ENCODE measurements at places on chromosomes 12 and 14. TPM values are rescaled to one million over a fixed set of nuclear protein-coding genes. Genes with fewer than 3 reads are reported as not detected.

GRCh38 chr12:9706086-9706685, 26.7 kb downstream of the CLECL1 start:
- no peaks in the 10 kb centered on the region for H3K27me3 ChIP-seq
- H3K27ac ChIP-seq = peak overlapping the region; percentile 42
- peaks cover 56% of the 10 kb centered on the region for H3K4me1 ChIP-seq
- H3K4me3 ChIP-seq = peak overlapping the region; percentile 19

GRCh38 chr12:128004383-128004938, 262.5 kb upstream of the TMEM132C start:
- H3K4me1 ChIP-seq = no peaks in the 10 kb centered on the region
- no peak for DNase-seq
- no peak overlapping the region for H3K4me3 ChIP-seq

DNA sequence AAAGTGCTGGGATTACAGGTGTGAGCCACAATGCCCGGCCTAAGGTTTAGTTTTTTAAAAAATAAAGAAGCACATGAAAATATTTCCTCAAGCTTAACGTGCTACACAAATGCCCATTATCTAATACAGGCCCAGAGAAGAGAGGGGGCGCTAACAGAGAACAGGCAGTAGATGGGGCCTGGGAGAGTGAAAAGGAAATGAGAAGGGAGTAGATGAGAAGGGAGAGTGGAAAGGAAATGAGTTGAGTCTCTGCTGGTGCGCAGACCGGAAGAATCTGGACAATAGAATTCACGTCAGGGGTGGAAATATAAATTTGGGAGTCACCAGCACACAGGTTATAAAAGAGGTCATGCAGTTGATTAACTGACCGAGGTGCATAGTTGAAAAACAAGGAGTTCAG, 10.7 kb downstream of the PXN start:
- no peaks in the 10 kb centered on the region for H3K27me3 ChIP-seq
- peaks cover 58% of the 10 kb centered on the region for H3K4me1 ChIP-seq
- peaks cover 26% of the 10 kb centered on the region for H3K36me3 ChIP-seq

- no peak overlapping the region for H3K27ac ChIP-seq
- no peak overlapping the region for H3K4me3 ChIP-seq
- H3K36me3 ChIP-seq = no peaks in the 10 kb centered on the region
- no peak for DNase-seq
These were observed 308.4 kb downstream of the BCL11B start for GRCh38 chr14:98963610-98964009.

DNA sequence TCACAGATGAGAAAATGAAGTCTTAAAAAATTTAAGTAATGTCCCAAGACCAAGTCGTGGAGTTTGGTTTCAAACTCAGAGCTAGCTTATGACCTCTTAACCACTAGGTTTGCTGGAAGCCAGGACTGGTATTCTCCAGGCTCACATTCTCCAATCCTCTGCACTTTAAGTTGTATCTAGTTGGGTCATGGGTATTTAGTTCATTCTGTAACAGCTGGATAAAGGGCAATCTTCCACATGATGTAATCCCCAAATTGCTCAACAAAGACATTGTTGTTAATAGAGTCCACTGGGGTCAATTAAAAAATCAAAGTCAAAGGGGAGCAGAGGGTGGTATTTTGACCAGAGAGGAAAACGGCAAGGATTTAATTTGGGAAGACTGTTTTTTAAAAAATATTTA, 17.8 kb upstream of the GAS2L3 start:
- no peaks in the 10 kb centered on the region for H3K4me1 ChIP-seq
- no peak for DNase-seq
- H3K27ac ChIP-seq = no peak overlapping the region
- H3K4me3 ChIP-seq = no peak overlapping the region
- H3K36me3 ChIP-seq = no peaks in the 10 kb centered on the region

- H3K4me3 ChIP-seq = no peak overlapping the region
- DNase-seq = no peak
- H3K27me3 ChIP-seq = no peaks in the 10 kb centered on the region
- H3K36me3 ChIP-seq = peaks cover 10% of the 10 kb centered on the region
- peaks cover 17% of the 10 kb centered on the region for H3K4me1 ChIP-seq
These were observed 6.7 kb downstream of the BTBD6 start for GRCh38 chr14:105255021-105255507.

- no peak overlapping the region for H3K4me3 ChIP-seq
- DNase-seq = no peak
- no peak overlapping the region for H3K27ac ChIP-seq
- H3K36me3 ChIP-seq = no peaks in the 10 kb centered on the region
These were observed 141.8 kb downstream of the VRK1 start for GRCh38 chr14:96938946-96939345.

GRCh38 chr14:64704743-64705380, 638 bp downstream of the PLEKHG3 start:
- peaks cover 72% of the 10 kb centered on the region for H3K27me3 ChIP-seq
- H3K27ac ChIP-seq = no peak overlapping the region
- H3K4me3 ChIP-seq = peak overlapping the region; percentile 63
- peaks cover 37% of the 10 kb centered on the region for H3K4me1 ChIP-seq
- no peaks in the 10 kb centered on the region for H3K36me3 ChIP-seq
- DNase-seq = peak; percentile 55

GRCh38 chr14:34930591-34931091, 52.2 kb upstream of the SRP54 start:
- H3K27ac ChIP-seq = peak overlapping the region; percentile 93
- peaks cover 13% of the 10 kb centered on the region for H3K36me3 ChIP-seq
- no peaks in the 10 kb centered on the region for H3K27me3 ChIP-seq
- no peak for DNase-seq
- H3K4me3 ChIP-seq = peak overlapping the region; percentile 76

- peaks cover 15% of the 10 kb centered on the region for H3K4me1 ChIP-seq
- H3K27me3 ChIP-seq = no peaks in the 10 kb centered on the region
- H3K27ac ChIP-seq = no peak overlapping the region
- peaks cover 8% of the 10 kb centered on the region for H3K36me3 ChIP-seq
These were observed 119.6 kb downstream of the DAAM1 start for GRCh38 chr14:59308086-59308485.

GRCh38 chr12:124916374-124917134, 2.1 kb upstream of the UBC start:
- H3K36me3 ChIP-seq = peaks cover 25% of the 10 kb centered on the region
- DNase-seq = no peak
- peaks cover 66% of the 10 kb centered on the region for H3K4me1 ChIP-seq
- H3K27ac ChIP-seq = peak overlapping the region; percentile 100
- H3K4me3 ChIP-seq = peak overlapping the region; percentile 100

Gene PTPN21
- total RNA-seq = not detected

Gene SRRM4
- total RNA-seq = not detected

Gene DNAJC22
- 0.31 TPM for total RNA-seq

Data from activated naive CD8-positive, alpha-beta T cell treated with anti-CD3 and anti-CD28 coated beads, Interleukin-2, amount 10 ng/mL, durations not matched to agents 7 days and 5 days (primary cell).